NCI-H1105 treated with DMSO at 0.1 percent for 48 hours (cell line): ENCODE measurements at places on chromosomes 7 and 10.

- DNase-seq = no peak
Measured at GRCh38 chr10:61406736-61407135, 46.4 kb downstream of the TMEM26 start.

DNA sequence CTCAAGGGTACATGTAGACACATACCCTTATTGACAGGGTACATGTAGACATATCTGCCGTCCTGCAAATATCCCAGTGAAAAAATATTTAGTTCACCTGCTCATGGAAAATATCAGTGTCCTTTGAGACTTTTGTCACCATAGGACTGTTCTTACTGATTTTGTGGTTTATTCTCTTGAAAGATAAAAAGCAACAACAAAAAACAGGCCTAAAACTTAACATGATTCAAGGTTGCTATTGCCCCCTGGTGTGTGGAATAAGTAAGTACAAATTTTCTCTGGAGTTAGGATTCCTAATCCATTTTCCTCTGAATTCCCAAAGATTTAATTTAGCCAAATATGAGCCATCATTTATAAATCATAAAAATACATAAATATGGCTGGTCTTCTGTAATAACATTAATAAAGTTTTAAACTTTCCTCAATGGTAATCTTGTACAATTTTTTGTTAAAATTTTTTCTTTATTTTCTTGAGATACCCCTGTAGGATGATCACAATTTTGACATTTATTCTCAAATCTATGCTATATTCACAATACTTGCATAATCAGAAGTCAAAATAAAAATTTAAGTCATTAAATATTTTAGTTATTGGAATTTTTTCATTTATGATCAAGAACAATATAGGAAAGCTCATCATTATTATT lies 741.4 kb upstream of the POT1 start:
- peak; percentile 8 for DNase-seq

- no peak for DNase-seq
Measured at GRCh38 chr7:47452715-47453092, 129.2 kb downstream of the TNS3 start.

DNA sequence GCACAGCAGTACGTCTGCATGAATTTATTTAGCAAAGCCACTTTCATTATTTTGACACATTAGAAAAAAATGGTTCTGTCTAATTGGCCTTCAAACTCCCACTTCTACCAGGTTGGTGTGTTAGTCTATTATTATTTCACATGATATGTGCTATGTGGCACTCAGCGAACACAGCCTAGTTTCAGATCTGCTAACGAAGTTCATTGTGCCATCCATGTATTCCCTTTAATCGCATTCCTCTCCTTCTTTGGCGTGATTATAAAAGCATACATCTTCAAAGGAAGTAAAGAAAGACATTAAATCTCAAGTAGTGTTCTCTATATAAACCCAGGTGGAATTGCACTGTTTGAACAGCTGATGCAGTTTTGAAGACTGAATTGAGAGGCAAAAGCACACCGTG lies 96.4 kb upstream of the CACNA2D1 start:
- peak; percentile 86 for DNase-seq

DNA sequence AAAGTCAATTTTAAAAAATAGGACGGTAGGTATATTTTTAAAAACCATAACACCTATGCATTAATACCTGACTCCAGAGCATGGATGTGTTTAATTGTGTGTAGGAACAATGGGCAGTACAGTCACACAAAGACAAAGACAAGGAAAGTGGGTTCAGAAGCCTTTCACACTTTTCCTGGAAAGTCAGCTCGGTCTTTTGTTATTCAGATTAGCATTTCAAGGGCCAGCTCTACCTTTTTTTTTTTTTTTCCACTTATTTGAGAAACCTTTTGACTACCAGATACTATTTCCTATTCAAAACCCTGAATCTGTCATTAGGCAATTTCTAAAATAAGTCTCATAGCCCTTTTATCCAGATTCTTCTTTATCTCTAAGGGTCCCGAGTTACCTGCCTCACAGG lies 401.9 kb downstream of the PARD3 start:
- no peak for DNase-seq

DNA sequence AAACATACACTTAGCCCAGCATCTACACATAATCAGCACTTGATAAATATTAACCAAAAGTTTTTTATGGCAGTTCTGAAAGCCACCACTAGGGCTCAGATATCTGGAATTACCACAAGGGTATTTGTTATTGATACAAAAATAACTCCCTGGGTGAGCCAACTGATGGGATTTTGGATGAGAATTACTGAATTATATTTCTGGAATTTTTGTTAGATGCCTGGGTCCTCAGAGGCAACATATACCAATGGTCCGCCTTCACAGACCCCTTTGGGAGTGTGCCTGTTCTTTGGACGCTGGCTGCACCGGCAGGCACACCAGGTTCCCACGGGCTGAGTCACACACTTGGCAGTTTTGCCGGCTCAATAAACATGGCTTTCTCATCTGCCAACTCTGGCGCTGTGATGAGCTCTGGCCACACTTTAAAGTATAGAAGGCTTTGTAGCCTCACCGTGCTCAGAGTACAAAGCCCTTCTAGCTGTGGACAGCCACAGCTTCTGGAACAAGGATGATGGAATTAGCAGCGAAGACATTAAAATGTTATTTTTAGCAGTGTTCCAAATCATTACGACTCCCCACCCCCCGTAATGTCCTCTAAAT lies 24.5 kb upstream of the EEPD1 start:
- DNase-seq = peak; percentile 63

GRCh38 chr7:27198138-27198841 lies 1.6 kb downstream of the HOXA13 start:
- peak; percentile 14 for DNase-seq

DNA sequence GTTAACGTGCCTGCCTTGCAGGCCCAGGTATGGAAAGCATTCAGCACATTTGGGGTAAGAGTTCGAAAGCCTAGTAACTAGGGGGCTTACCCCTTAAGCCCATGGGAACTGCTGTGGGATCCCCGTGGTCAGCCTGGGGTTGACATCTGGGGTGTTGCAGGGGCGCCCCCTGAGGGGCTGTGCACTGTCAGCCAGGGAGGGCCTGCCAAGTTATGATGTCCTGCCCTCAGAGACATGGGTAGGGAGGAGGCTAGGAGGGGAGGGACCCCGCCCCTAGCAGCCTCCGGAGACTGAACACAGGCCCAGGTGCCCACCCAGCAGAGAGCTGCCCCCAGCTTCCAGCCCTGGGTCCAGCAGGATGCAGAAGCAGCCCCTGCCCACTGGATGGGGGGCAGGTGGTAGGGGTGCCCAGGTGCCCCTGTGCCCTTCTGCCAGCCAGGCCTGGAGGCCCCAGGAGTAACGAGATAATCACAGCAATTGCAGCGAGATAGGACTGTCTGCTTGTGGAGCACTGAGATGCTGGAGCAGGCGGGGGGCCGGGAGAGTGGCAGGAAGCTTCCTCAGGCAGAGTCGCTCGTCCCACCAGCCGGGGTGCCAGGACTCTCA lies 153.3 kb downstream of the UBE2H start:
- no peak for DNase-seq

- no peak for DNase-seq
Measured at GRCh38 chr10:47287365-47287802, 12.6 kb upstream of the GDF10 start.

GRCh38 chr10:9814285-9814864 lies 1203.3 kb upstream of the CELF2 start:
- DNase-seq = no peak

- DNase-seq = no peak
Measured at GRCh38 chr7:116526897-116527296, 2.1 kb downstream of the CAV1 start.

- no peak for DNase-seq
Measured at GRCh38 chr10:120981601-120982391, 130.6 kb downstream of the WDR11 start.

DNA sequence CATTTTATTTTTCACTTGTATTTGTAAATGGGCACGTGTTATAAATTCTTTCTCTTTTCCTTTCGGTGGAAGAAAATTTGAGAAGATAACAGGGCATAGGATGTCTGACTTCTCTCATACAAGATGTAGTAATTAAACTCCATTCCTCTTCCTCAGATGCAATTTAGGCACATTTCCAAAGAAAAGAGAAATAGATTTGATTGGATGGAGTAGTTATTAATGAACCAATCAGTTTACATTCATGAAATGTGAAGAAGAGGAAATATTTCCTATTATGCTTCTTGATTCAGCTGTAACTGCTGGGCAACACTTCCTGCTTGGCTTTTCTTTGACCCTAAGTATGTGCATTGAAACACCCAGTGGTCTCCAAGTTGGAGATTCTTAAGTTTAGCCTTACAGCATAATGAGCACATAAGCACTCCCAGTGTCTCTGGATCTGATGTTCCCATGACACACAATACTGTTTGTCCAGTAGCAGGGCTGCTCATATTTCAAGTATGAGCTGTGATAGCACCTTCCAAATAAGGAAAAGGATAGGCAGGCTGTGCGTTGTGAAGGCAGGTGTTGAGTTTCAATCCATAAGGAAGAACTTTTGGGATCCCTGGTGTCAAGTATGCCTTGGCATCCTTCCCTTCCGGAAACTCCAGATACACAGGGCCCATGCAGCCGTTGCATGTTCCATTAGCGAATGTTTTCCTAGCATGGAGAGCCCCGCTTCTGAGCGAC lies 33.4 kb upstream of the COBL start:
- peak; percentile 95 for DNase-seq

- DNase-seq = no peak
Measured at GRCh38 chr10:88386821-88387773, 196.0 kb downstream of the RNLS start.

DNA sequence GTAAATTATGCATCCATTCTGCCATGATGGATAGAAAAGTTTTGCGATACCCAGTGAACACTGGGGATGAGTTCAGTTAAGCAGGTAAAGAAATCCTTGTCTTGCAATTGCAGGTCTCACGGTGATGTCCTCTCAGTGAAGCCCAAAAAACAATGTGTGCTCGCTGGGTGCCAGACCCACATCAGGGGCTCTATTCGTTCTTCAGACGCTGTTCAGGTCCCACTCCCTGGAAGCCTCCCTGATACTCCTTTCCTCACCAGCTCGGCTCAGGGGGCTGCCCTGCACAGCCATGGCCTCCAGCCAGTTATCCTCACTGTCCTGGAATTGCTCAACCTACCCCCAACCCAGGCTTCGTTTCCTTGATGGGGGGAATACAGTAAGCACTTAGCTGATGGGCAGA lies 323.5 kb downstream of the ADARB2 start:
- no peak for DNase-seq

DNA sequence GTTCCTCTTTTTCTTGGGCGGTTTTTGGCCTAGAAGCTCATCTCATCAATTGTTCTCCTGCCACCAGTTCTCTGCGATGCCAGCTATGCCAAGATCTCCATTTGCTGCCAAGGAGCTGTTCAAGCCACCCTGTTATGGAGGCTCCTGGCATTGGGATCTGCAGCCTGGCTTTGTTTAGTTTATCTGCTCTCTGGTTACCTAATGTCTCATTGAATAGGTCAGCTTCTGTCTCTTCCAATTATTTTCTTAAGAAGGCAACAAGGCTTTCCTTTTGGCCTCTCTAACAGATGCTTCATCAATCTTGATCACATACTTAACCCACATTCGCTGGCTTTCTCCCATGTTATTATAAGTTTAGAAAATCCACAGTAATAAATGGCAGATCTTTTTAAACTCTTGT lies 20.6 kb upstream of the SDK1 start:
- no peak for DNase-seq

DNA sequence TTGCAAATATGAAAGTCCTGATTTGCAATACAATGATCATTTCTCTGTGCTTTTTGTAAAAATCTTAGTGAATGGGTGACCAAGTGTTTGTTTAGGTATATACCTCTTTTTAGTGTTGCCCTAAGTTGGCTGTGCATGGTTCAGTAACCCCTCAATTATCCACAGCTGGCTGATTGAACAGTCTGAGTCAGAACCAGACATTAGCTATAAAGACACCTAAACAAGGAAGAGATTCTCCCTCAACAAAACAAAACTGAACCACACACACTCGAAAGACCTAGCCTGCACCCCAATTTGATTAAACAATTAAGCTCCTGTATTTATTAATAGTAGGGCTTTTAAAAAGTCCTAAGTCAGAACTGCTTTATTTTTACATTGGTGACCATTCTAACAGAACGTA lies 2.8 kb downstream of the RSBN1L start:
- DNase-seq = peak; percentile 31

- no peak for DNase-seq
Measured at GRCh38 chr10:24440817-24441797, 232.2 kb downstream of the KIAA1217 start.

DNA sequence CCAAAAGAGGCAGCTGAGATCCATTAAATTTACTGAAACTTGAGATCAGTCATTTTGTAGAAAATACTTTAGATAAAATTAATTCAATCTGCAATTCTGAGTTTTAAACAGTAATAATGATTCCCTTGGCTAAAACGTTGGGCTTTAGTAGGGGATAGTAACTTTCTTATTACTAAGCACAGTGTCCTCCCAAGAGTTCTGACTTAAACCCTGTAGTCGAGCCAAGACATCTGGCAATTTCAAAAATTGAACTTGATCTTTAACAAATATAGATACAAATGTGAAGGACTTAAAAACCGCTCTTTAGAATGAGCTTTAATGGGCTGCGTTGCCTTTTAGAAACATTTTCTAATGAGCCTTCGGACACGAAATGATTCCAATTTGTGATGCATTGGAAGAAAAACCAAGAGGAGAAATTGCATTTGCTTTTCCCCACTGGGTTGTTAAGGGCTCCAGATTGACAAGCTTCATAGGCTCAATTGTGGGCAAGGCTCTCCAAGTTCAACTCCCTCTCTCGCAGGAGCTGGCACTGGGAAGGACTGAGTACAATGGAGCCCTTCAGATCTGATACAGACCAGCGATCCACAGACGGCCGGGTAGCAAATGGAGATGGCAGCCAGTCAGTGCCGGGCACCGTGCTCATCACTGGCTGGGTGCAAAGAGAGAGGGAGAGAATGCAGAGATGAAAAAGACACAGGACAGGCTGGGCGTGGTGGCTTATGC lies 921.3 kb upstream of the AUTS2 start:
- DNase-seq = no peak

- no peak for DNase-seq
Measured at GRCh38 chr7:825386-825785, 6.9 kb upstream of the SUN1 start.

GRCh38 chr7:37488163-37488764 lies 39.6 kb upstream of the ELMO1 start:
- no peak for DNase-seq

DNA sequence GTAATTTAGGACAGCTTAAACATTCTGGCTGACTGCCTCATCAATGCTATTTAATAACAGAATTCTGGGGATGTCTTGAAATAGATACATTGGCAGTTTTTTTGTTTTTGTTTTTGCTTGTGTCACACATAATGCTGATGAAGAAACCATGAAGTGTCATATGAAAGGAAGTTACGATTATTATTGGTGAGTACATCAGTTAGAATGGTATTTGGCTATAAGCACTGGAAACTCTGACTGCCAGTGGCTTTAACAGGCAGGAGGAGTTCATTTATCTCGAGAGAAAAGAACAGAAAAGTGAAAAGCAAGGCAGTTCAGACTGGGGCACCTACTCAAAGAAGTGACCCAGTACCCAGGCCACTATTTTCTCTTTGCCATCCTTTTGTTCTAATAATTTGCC lies 18.1 kb downstream of the LSM8 start:
- DNase-seq = no peak
